ENCODE measurements at places on chromosomes 7 and 10.

- DNase-seq = no peak
These were observed 227.6 kb downstream of the FZD1 start for GRCh38 chr7:91491868-91492267.

- DNase-seq = no peak
These were observed 114.1 kb downstream of the ABCA13 start for GRCh38 chr7:48285373-48285772.

GRCh38 chr7:74345970-74346369, 56.8 kb downstream of the CLIP2 start:
- no peak for DNase-seq

DNA sequence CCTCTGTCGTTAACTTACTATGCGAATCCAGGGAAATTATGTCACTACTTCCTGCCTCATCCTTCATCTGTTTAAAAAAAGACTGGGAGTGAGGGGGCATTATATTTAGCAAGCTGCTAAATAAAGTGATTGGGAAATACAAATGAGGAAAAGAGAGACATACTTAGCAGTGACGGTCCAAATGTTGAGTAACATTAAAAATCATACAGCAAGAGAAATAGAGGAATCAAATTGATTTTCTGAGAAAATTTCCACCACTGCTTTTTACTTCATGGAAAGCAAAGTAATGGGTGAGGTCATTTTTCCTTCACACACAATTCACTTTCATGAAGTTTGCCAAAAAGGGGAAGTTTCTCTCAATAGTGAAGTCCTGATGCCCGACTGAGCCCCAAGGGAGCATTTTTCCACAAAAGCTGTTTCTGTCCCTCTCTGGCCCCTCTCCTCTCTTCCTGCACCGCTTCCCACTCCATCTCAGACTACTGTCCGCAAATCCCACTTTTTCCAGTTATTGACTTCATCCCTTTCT, 61.9 kb upstream of the ADO start:
- no peak for DNase-seq

GRCh38 chr7:25638590-25639244, 410.4 kb upstream of the NPVF start:
- no peak for DNase-seq

DNA sequence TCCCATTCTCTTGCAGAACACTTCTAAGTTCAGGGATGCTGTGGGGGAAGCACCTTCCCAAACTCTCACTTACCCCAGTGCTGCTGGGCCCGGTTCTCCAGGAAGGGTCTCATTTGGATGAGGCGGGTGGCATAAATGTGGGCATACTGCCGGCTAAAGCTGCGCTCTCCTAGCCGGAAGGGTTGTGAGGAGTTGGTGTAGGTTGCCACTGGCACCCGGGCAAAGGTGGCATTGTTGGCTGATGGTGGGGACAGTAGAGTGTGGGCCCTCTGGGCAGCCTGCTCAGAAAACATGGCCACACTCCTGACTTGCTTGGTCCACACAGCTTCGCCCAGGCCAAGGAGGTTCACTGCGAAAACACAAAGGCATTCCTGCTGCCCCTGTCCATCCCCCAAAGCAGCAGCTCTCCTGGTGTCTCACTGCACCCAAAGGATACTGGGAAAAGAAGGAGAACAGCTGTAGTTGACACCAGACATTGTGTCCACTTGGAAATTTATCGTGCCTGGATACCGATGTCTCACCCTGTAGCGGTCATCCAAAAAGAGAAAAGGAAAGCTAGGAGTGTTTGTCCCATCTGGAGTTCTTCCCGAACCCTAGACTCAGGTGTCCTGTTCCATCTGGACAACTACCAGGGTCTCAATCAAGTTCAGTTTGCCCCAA, 1.5 kb downstream of the POLD2 start:
- DNase-seq = no peak

DNA sequence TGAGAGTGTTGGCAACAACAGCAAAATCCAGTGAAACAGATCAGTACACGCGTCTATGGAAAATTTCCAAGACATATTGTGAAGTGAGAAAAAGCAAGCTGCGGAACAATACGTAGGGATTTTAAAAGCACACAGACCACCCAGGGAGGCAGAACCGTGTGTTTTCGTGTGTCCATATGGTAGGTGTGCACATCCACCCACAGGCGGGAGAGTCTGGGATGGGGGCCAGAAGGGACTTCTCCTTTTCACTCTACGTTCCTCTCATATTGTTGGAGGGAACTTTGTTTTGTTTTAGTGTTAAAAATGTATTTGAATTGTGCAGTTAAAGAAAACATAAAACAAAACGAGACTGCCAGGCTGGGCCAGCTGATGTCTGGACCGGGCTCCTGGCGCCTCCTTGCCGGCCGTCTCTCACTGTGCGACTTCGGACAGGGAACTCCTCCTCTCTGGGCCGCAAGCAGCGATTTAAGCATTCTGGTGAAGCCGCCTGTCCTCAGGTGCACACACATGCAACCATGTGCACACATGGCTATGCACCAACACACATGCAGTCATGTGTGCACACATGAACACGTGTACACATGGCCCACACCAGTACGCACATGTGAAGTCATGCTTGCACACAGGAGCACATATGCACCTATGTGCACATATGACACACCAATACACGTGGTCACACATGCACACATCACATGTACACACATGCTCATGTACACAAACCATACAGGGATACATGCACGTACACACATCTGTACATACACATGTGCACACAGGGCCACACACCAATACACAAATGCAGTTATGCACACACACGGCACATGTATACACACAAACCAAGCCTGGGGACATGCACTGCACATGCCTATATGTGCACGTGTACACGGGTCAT, 141.1 kb downstream of the ELFN1 start:
- DNase-seq = no peak

- no peak for DNase-seq
These were observed 156.8 kb downstream of the NRCAM start for GRCh38 chr7:108299251-108299973.

DNA sequence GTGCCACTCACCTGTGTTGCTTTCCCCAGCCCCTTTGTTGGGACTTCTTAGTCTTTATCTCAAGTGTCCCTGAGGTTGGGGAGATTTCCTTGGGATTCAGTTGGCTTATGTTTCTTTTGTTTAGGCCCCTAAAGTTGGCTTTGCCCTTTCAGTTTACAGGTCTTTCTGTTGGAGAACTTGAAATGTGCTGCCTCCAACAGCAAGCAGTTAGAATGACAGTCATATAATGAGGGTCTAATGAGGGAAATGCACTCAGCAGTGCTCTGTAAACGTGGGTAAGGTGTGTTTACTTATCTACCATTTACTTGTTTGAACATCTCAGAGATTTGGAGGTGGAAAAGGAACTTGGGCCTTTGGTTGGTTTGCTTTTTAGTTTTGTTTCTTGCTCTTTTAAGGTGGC, 191.4 kb upstream of the STK17A start:
- DNase-seq = no peak

DNA sequence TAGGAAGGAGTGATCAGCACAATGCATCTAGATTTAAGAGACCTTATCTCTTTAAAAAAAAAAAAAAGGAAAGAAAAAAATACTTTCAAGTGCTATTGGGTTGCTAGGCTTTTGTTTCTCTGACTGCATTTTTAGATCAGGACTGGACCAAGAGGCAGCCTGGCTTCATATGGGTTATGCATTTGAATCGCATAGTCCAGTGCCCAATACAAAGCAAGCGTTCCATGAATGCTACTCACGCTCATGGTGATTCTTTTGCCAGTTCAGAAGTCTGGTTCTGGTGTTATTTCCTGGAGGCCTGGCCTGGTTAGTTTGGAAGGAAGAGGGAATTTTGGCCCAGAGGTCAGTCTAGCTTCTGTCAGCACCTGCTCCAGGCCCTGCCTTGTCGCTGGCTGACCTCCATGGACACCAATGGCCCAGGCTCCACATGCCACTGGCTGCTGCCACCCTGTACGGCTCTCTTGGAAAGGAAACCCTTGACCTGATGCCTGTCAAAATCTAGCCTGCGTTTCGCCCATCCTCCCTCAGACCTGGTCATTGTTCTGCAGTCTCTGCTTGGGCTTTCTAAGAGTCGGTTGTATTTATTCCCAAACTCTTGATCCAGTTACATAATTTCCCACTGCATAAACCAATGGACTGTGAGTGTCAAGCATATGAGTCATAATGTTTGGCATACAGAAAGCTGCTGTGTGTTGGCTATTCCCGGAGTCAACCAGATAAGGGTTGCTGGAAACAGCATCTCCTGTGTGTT, 74.3 kb upstream of the MKX start:
- DNase-seq = no peak

- DNase-seq = no peak
These were observed 68.2 kb downstream of the ALOX5 start for GRCh38 chr10:45442251-45442650.

DNA sequence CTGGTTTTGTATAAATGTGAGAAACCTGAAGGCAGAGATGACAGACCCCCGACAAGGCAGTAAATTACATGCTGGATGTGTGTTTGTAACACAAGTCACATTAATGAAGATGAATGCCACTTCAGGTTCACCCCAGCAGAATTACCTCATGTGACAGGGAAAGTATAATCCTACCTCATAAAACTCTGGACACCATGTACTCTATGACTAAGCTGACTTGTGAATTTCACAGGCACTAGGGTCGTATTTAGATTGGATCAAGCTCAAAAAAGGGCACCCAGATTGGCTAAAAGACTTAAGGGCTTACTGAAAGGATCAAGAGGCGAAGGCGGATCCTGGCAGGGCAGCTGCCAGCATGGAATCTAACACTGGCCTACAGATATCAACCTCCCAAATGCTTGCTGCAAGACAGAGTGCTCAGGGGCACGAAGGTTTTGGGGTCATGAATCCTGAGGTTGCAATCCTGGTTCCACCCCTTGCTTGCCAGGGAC, 161.4 kb downstream of the PIP4K2A start:
- no peak for DNase-seq

DNA sequence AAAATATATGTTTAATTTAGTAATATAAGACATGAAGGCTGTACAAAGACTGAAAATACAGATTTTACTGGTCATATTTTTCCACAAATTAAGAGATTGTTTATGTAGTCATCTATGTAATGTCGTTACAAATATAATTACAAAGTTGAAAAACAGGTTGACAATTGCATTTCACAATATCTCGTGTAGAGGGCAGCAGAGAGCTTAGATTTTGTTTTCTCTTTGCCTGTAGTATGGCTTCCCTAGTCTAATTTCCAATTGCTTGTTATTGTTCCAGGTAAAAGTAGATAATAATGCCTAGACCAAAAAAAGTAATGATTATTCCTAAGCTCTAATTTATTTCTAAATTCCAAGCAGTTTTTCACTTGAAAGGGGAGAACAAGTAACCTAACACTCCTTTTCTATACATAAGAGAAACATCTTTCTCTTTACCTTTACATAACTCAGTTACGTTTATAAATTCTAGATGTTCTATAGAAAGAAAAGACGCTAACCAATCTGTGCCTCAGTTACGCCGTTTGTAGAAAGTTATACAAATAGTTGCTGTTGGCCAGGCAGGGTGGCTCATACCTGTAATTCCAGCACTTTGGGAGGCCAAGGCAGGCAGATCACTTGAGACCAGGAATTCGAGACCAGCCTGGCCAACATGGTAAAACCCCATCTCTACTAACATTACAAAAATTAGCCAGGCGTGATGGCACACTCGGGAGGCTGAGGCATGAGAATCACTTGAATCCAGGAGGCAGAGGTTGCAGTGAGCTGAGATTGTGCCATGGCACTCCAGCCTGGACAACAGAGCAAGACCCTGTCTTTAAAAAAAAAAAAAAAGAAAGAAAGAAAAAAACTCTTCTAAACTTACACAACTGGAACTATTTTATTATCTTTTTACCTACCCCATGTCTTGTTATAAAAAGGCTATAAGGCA, 30.0 kb downstream of the NET1 start:
- no peak for DNase-seq

GRCh38 chr10:116836902-116837523, 12.3 kb upstream of the ENO4 start:
- no peak for DNase-seq

- no peak for DNase-seq
These were observed 8.6 kb upstream of the LRRN3 start for GRCh38 chr7:111082351-111082750.

GRCh38 chr10:132850246-132850645, 64.3 kb upstream of the NKX6-2 start:
- no peak for DNase-seq

GRCh38 chr7:36127075-36127740, 25.8 kb upstream of the EEPD1 start:
- no peak for DNase-seq

- DNase-seq = no peak
These were observed 259.7 kb upstream of the HABP2 start for GRCh38 chr10:113293167-113293566.

- no peak for DNase-seq
These were observed 347.0 kb upstream of the MTPN start for GRCh38 chr7:136324073-136324704.

DNA sequence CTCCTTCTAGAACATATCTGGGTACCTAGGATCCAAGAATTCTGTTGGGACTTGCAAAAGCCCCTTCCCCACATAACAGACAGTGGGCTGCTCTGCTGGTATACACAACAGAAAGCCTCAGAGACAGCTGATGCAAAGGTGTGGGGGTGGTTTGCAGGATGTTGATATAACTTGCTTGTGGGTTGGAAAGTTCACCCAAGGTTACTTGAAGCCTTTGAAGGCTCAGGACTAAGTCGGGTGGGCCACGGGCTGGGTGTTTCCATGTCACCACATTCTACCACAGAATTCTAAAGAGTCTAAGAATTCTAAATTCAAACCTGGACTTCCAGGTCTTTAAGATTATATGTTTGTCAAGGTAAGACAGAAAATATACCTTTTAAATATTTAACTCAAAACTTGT, 7.4 kb upstream of the NRCAM start:
- DNase-seq = no peak

DNA sequence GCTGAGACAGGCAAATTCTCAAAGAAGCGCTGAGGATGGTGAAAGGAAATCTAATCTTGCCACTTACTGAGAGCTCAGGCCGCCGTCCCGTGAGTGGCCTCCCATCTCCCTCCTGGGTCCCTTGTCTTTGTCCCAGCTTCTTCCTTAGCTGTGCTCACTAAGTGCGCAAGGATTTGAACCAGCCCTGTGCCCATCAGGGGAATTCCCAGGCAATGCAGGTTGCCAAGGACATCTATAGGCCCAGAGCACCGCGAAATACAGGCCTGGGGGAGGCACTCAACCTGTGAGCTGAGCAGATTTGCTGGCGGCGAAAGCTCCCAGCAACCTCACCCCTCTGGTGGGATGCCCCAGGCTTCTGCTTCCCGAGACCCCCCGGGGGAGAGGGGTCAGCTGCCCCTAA, 64.8 kb downstream of the OAT start:
- DNase-seq = no peak

DNA sequence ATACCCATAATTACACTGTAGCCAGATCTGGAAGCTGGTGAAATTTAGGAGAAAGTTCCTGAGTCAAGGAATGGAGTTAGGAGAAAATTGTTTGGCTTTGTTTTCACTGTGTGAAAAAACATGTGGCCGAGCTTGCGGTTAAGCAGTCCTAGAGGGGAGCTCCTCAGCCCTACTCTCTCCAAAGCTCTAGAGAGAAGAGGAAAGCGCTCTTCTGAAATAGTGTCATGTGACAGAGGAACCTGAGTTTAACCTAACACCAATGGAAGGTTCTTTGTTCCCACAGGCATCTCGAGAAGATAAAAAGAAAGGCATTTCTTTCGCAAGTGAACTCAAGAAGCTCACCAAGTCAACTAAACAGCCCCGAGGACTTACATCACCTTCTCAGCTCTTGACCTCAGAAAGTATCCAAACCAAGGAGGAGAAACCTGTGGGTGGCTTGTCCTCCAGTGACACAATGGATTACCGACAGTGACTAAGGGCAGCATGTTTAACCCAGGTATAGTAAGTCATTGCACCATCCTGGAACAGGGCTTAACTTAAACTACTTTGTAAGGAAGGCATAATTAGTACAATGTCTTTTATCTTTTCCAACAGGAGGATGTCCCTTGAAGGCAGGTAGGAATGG, 38.0 kb downstream of the NOC3L start:
- no peak for DNase-seq

Measured in cerebellar nuclear complex (tissue), 1 donor.